ENCODE measurements at places on chromosomes 6 and 20.

DNA sequence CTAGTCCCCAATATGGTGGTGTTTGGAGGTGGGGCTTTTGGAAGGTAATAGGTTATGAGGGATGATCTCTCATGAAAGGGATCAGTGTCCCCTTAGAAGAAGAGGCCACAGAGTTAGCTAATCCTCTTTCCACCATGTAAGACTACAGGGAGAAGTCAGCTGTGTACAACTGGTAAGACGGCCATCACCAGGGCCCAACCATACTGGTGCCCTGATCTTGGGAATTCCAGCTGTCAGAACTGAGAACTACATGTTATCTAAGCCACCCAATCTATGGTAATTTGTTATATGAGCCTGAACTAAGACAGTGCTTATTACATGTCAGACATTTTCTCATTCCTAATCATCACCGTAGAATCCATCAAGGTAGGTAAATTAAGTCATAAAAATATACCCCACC is 77.7 kb upstream of the ZNF217 start:
- no peak for DNase-seq

- no peak for DNase-seq
These were observed 16.6 kb upstream of the SLC22A1 start for GRCh38 chr6:160104821-160105517.

- DNase-seq, result no peak
These were observed 217.8 kb upstream of the CCN2 start for GRCh38 chr6:132168961-132169360.

DNA sequence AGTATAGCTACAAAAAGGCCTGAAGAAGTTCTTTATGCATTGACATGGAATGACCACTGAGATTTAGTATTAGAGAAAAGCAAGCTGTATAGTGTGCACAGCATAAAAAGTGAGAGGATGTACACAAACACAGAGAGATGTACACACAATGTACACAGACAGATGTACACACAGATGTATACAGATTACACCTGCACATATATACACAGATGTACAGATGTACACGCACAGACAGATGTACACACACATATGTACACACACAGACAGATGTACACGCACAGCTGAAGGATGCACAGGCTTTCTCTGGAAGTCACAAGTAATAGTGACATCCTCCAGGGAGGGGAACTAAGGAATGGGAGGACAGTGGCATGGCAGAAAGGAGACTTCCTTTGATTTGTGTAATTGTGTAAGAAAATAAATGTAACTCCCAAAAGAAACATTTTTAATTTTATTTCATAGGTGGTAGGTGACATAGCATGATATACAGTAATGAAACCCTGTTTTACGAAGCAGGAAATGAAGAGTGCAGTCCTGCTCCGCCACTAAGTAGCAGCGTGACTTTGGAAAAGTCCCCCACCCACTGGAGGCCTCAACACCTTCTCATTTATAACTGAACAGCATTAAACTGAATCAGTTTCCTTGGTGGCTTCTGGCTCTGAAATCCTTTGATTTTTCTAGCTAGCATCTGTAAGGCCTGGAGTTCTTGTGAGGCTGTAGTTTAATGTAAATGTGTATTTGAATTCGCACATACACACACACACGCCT is 14.1 kb downstream of the NFATC2 start:
- DNase-seq, result peak; percentile 4

DNA sequence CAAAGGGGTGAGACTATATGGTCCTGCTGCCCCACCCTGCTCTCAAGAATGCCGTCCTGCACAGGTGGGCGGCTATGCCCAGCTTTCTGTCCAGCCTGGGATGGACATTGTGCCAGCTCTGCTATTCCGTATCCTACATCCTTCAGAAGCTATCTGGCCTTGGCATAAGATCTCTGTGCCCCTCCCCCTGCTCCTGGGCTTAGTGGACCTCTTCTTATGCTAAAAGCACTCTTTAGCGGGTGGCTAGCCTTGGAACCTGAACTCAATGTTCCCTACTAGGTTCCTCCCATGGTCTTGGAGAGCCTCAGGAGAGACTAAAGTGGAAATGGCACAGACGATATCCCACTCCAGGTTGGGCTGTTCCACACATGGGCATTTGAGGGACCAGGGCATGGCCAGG is 22.5 kb downstream of the SCUBE3 start:
- DNase-seq, result no peak

DNA sequence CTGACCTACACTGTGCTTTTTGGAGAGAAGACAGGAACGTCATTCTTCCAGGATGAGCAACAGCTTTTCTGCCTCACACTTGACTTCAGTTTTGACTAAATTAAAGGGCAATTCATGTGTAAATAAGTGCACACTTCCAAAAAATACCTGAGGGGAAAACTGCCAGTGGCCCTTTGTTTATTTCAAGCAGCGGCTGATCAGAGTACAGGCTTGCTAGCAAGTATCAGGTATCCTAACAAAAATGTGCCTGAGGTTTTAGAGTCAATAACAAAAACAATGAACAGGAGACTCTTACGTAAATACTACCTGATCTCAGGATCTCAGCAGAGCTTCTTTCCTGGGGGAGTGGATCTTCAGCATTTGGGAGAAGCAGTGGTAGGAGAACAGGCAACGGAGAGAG is 12.4 kb downstream of the LY86 start:
- DNase-seq, result no peak

DNA sequence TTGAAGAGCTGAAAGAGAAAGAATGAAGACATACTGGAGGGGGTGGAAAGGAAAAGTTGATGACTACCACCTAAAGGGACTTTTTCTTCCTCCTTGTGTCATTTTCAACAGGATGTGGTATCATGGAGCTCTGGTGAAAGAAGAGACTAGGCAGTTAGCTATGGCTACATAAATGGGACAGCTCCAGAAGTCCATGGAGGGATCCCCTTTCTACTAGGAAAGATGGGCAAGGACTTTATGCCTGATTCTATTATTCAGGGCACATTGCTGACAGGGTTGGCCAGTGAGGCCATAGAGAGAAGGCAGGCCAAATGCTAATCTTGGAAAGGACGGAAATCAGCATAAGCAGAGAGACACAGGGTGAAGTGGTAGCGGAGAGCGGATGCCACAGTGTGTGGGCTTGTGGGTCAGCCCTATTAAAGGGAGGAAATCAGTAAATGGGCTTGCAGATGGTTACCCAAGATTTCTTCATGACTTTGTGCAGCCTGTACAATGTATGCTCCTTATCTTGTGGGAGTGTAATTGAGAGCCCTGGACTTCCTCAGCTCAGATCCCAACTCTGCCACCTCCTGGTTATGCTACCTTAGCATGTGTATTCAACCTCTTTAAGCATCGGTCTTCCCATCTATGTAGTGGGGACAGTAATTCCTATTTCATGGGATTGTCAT is 77.4 kb upstream of the TMEM170B start:
- DNase-seq, result no peak

DNA sequence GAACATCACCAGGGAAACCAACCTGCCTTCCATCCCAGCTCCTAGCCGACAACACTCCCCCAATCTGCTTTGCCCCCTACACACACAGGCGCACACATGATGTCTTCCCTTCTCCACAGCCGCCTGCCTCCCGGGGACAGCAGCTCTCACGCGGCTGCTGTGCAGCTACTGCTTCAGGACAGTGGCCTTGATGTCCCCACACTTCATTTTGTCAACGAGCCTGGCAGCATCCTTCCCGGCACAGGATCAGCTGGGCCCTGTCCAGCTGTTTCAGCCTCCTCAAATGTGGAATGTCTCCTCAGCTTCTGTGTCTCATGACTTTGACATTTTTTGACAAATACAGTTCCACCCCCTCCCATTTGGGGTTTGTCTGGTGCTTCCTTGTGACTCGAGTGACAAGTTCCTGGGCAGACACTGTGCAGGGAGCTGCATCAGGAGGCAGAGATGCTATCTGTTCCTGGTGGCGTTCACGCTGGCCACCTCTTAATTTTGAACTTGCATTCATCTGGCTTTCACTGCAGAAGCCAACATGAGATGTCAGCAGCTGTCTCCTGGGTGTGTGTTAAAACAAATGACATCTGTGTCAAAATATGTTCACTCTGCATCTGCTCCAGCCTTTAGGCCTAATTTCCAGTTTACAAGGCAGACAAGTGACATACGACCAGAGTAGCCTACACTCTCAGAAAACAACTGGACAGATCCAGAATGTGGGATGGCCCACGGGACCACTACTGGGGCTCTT is 57.2 kb downstream of the GINS1 start:
- DNase-seq, result no peak

- DNase-seq, result peak; percentile 68
These were observed 2.2 kb upstream of the PTPRA start for GRCh38 chr20:2871111-2871465.

- peak; percentile 59 for DNase-seq
These were observed 12.8 kb upstream of the MDFI start for GRCh38 chr6:41625442-41625841.

DNA sequence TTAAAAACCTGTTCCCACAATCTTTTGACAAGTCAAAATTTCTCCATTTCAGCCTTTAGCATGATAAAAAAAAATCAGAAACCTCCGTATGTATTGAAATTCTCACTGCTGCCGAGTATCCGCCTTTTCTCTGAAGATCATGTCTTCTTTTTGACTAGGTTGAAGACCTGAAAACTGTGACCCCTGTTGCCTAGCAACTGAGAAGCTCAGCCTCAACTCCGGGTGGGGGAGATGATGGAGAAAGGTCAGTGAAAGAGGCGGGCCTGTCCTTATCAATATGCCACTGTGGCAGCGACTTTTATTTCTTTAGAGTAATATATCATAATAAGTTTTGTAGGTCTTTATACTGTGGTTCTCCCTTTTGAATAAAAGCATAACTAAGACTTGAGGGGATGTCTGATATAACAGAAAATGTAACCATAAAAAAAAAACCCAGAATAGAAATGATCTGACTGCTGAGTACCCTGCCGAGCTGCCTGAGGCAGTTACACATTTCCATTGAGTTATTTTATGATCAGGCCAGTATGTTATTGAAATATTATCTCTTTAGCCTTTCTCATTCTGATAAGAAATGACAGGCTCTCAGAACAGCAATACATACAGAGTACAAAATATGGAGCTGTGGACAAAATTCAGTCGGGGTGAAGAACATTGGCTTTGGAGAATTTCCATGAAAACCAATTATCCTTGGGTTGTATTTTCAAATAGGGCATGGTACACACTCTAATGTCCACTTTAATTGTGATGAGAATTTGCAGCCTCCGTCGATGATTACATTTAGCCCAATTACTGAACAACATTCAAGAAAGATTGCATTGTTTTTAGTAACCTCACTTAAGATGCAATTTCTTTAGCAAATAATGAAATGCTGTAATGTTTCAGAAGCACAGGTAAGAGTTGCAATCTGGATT is 136.7 kb upstream of the EEF1E1 start:
- DNase-seq, result no peak

- no peak for DNase-seq
These were observed 39.5 kb downstream of the CITED2 start for GRCh38 chr6:139334806-139335446.

GRCh38 chr20:54065601-54066038 is 4.8 kb downstream of the BCAS1 start:
- DNase-seq, result no peak

DNA sequence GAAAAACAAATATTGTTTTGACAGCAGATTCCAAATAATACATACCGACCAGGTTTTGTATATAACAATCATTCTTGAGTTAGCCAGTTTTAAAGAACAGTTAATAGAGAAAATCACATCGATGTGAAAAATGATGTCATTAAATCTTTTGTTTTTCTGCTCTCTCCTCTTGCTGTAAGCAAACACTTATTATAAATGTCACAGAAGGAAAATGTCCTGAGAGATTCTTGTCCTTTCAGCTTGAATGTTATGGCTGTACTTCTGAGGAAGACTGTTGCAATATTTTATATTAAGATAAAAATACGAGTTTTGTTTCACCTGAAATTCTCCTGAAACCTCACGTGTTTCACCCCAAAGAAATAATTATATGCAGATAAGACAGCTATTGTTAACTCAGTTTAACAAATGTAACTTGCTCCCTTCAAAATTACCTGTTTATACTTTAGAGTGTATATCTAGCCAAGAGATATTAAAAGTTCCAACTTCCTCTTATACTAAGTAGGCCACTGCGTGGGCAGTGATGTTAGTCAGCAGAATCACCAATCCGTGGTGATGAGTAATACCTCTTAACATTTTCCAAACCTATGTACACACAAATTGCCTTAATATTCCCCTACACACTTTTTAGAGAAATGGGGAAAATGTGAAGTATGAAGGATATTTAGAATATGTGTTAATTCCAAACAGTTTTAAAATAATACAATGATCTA is 1111.4 kb upstream of the CITED2 start:
- no peak for DNase-seq

DNA sequence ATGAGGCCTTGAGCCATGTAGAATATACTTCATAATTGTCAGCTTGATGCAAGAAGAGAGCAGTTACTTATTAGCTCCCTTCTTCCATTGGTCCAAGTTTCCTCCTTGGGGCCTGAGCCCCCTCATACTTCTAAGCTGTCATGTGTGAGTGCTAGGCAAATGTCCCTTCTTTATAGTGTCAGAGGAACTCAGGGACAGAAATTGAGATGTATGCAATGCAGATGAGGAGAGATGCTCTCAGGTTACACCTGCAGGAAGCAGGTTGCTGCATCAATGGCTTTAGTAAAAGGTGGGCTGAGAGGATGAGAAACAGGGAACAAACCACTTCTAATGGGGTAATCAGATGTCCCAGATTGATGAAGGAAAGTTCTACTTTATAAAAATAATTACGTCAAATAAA is 6.7 kb upstream of the PDSS2 start:
- DNase-seq, result no peak

DNA sequence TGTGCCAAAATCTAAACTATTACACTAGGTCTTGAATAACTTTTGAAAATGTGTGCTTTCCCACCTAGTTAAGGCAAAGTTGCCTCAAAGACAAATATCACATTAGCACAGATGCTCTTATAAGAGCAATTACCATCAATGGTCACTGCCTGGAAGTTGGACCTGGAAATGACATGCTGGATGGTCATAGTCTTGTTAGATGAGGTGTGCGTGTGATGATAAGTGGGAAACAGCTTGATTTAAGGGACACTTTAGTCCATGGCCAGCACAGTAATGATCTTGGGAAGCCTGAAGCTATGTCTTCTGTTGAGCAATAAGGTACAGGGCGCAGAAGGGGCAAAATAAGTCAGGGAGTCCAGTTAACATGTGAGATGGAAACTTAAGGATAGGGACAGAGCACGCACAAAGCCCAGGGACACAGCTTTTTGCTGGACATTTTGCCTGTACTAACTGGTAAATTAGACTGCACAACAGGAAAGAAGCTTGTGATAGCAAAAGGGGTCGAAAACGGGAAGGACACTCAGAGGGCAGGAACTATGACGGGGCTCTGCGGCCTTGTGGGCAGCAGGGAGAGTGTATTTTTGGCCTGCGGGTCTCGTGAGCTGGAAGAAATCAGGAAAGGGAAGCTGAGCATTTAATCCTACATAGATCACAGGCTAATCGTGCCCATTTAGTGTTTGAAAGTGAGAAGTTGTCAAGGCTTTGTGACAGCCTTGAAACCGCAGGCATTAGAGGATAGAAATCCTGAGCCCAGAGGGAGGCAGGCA is 66.7 kb upstream of the BMP2 start:
- DNase-seq, result peak; percentile 40

DNA sequence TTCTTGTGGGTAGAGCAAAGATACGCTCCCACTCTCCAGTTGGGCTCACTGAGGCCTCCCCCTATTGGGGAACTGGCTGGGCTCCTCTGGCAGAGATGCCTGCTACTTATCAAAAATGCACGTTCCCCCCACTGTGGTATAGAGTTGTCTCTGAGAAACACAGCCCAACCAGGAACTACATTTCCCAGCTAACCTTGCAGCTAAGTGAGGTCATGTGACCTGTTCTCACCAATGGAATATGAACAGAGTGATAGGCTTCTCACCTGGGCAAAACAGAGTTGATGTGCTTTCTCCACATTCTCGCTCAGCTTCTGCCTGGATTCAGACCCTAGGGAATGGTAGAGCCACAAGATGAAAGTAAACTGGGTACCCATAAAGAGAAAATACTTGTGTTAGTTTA is 49.1 kb upstream of the PTPRT start:
- DNase-seq, result no peak

- DNase-seq, result no peak
These were observed 300.0 kb upstream of the MAN1A1 start for GRCh38 chr6:119649531-119649930.

Measured in right hindlimb (tissue), 1 donor.